AG20443 (cell line): ENCODE measurements at places on chromosomes 16 and 17.

- DNase-seq = no peak
Measured at GRCh38 chr16:73185737-73186136, 137.8 kb upstream of the ZFHX3 start.

DNA sequence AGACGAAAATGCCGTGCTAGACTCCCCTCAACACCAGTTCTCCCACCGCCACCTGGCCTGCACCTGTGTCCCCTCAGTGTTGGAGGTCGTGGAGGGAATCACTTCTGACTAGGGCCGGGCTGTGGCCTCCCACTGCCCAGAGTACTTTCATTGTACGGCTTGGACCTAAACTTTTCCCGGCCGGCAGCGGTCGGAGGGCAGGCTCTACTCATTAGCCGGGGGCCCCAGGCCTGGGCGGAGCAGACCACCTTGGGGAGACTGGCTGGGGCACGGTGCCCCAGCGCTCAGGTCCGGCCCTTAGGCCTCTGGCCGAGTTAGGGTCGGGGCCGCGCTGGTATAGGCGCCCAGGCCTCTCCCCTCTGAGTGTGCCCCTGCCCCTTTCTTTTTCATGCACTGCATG is 639 bp downstream of the CLDN6 start:
- DNase-seq = no peak

GRCh38 chr17:35612924-35613521 is 25.9 kb downstream of the AP2B1 start:
- DNase-seq = peak; percentile 37

DNA sequence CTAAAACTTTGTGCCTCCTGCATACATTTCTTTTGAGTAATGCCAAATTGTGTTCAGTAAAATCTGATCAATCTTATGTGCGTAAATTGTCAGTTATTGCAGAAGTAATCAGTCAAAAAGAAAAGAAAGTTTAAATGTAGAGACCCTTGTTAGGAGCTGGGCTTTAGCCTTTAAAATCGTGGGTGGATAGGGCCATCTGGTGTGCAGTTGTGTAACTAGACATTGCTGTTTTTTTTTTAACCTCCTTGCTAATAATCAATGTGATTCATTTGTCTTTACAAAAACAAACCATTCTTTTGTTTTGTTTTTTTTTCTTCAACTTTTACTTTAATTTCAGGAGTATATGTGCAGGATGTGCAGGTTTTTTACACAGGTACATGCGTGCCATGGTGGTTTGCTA is 5.3 kb upstream of the WWOX start:
- no peak for DNase-seq

GRCh38 chr17:56298846-56299245 is 145.6 kb downstream of the ANKFN1 start:
- no peak for DNase-seq

DNA sequence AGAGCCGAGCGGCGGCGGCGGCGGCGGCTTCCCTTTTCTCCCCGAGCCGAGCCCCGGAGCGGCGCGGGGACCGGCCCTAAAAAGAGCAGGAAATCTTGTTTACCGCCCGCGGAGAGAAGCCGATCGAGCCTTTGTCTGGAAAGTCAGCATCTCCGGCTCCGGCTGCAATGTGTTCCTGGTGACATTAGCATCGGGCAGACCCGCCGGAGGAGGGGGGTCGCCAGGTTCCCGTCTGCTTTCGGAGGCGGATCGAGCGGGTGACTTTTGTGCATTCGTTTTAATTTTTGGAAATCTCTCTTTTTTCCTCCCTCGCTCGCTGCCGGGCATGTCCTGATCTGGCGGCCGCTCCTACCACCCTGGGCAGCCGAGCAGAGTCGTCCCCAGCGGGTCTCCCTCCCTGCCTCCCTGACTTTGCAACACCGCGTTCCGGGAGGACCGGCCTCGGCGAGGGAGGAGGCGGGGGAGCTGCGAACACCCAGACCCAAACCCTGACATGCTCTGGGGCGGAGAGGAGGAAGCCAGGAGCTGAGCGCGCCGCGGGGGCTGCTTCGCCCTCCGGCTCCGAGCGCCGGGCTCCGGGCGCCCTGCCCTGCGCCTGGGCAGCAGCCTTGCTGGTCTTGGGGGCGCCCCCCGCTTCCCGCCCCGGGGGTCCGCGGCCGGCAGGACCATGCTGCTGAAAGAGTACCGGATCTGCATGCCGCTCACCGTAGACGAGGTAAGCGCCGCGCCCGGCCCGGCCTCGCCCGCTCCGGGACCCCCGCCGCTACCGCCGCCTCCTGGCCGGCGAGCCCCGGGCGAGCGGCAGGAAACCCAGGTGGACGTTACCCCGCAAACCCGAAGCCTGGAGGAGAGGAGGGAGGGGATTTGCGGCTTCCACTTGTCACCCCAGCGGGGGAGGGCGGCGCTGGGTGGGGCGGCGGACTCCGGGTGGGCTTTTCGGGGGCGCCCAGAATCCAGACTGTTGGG is 690 bp downstream of the PITPNC1 start:
- DNase-seq = peak; percentile 52

DNA sequence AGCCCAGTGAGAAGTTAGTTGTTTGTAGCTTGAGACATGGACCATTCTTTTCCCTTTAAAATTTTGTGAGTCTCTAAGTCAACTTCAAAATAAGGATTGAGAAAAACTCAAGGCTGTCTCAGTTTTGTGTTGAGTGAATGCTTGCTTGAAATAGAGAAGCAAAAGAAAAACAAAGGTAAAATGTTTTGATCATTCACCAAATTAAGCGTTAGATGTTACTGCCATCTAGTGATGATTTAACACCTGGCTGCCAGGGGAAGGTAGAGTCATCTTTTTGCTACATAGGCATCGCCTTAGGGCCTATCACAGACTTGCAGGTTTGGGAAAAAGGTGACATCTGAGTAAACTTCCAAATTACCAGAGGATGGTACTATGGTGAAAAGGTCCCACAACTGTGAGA is 74.4 kb downstream of the PCTP start:
- no peak for DNase-seq

DNA sequence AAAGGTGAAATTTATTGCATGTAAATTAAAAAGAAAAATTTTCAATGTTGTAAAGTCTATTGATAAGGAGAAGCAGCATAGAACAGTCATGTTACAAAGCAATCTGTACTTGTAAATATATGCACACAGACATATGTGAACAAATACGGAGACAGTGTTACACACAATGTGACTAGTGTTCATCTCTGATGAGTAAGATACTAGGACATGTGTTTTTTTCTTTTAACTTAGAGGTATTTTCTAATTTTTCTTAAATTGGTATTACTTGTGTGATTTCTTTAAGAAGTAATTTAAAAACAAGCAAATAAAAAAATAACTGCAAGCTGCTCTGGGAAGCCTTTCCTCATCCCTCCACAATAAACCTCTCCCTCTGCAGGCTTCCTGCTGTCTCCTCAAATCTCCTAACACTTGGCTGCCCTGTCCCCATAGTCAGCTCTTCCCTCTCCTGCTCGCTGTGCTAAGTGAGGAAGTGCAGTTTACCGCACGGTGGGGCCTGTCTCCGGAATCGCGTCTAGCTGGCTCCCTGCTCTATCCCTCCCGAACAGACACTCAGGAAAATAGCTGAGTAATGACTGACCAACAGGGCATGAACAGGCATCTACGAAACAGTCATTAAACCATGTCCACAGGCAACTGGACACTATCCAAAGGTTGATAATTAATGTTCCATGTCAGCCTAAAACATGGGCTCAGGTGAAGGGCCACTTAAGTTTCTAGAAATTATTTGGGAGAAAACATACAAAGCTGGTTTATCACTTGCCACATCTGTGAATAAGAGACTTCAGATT is 35.9 kb downstream of the CMTM4 start:
- peak; percentile 89 for DNase-seq

DNA sequence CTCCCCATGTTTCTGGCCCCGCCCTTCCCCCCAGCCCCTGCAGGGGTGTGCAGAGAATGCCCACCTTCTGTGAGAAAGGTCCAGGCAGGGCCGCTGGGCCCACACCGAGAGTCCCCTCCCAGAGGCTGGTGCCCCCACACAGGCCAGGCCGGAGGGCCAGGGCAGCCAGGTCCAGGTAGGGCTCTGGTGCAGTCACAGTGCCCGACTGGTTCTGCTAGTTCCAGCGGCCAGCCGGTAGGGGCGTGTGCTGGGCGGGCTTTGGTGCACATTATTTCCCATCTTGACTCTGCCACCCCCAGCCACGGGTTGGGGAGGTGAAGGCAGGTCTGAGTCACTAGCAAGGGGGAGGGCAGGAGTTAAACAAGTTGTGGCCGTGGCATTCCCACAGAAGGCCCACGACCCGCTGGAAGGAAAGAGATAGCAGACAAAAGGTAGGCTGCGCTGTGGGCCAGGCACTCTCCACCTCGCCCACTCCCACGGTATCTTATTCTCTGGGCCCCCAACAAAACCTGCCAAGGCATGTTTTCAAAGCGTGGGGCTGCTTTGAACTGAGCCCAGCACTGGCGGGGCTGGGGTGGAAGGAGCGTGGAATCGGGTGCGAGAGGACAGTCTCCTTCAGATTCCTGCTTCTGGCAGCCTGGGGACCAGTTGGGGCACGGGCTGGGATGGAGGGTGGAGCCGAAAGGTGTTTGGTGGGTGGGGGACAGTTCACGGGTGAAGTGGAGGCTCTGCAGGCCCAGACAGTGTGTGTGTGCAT is 1.9 kb downstream of the EPN3 start:
- peak; percentile 55 for DNase-seq

- no peak for DNase-seq
Measured at GRCh38 chr16:26762594-26762993, 304.1 kb upstream of the C16orf82 start.
